Naive thymus-derived CD4-positive, alpha-beta T cell (primary cell): ENCODE measurements at places on chromosomes 7 and 10. TPM values are rescaled to one million over a fixed set of nuclear protein-coding genes. Genes with fewer than 3 reads are reported as not detected.

The NXPH1 gene
- not detected for total RNA-seq

The HKDC1 gene
- total RNA-seq, result 4.8 TPM

The PAOX gene
- 9.8 TPM for total RNA-seq

The ENO4 gene
- total RNA-seq, result not detected
